ENCODE measurements at places on chromosomes 4 and X.

GRCh38 chr4:2805712-2806389, 13.0 kb downstream of the SH3BP2 start:
- DNase-seq: no peak

DNA sequence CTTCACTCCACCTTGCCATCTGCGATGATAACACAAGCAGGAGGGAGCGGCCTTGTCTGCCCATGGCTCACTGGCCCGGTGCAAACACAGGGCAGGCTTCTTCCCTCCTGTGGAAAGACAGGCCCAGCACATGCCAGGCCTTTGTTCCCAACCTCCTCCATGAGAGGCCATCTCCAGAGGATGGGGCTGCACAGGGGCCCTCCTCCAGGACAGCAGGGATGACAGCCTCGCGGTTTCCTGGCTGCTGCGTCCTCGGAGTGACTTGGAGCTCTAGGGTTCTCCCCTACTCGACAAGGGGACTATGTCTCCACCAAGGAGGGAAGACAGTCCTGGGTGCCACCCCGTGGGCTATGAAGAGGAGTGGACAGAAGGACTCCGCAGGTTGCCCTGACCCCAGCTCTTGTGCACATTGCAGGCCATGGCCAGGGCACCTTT, 21.8 kb downstream of the RNF212 start:
- DNase-seq: no peak

DNA sequence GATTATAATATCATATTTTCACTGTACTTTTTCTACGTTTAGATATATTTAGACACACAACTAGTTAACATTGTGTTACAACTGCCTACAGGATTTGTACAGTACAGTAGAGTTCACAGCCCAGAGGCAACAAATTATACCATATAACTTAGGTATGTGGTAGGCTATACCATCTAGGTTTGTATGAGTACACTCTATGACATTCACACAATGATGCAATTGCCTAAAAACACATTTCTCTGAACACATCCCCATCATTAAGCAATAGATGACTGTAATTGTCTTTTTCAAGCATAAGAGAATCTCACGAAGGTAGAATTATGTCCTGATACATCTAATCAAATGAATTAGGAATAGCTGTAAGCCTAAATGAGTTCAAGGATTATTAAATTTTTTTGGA, 12.3 kb upstream of the TIGD2 start:
- DNase-seq: peak; percentile 64

DNA sequence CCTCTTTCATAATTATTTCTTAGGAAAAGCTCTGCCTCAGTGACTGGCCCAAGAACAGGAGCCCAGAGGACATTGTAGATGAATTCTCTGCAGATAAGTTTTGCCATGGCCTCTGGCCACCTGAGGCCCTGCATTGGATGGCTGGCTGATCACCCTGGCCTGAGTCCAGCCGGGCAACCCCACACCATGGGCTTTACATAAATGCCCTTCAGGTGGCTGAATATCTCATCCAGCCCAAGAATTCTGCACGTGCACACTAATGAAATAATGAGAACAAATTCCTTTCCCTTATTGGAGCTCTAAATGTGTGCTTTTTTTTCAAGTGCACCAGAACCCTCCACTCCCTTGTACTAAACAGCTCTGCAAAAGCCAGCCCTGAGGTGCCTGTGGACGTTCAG, 65.7 kb downstream of the IRF2 start:
- DNase-seq: no peak
